ENCODE measurements at places on chromosomes 6 and 20.
A peak's percentile ranks its signal among the peaks of the same experiment; 100 is the strongest.

DNA sequence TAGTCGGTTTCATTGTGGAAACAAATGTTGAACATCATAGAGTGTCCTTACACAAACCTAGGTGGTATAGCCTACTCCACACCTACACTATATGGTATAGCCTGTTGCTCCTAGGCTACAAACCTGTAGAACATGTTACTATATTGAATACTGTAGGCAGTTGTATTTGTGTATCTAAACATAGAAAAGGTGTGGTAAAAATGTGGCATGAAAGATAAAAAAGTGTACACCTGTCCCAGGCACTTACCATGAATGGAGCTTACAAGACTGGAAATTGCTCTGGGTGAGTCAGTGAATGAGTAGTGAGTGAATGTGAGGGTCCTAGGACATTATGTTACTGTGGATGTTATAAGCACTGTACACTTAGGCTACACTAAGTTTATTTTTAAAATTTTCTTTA is 103.0 kb downstream of the ZFAND3 start:
- DNase-seq = no peak

DNA sequence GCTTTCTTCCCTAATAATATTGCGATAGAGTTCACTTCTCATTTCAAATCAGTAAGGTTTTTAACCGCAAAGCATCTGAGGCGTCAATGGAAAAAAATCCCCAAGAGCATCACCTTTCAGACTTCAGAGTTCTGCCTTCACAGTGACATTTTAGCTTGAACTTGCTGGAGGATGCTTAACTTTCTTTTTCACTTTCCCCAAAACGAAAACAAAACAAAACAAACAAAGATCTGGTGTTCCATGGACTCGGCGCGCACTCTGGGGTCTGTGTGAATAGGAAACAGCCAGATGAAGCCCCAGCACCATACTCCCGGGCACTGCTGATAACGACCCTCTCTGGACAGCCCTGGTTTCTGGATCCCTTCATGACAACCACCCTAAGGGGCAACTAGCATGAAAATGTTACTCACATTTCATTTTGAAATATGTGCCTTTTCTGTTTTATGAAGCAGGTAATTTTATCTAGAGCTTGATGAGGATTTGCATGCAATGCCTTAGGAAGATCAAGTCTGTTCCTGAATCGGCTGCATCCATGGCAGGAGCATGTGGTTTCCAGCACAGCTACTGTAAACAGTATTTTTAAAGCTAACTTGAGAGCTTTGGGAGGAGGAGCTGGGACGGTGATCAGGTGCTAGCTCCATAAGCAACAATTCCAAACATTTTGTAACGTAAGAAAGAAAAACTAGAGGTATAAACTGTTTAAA is 44.5 kb downstream of the RAMACL start:
- DNase-seq = peak; percentile 26

GRCh38 chr20:32509639-32510066 is 75.5 kb downstream of the NOL4L start:
- DNase-seq = no peak

- DNase-seq = peak; percentile 75
These were observed 1006.2 kb upstream of the CITED2 start for GRCh38 chr6:140380427-140381218.

GRCh38 chr20:49308875-49309274 is 31.0 kb upstream of the ZNFX1 start:
- DNase-seq = peak; percentile 42

DNA sequence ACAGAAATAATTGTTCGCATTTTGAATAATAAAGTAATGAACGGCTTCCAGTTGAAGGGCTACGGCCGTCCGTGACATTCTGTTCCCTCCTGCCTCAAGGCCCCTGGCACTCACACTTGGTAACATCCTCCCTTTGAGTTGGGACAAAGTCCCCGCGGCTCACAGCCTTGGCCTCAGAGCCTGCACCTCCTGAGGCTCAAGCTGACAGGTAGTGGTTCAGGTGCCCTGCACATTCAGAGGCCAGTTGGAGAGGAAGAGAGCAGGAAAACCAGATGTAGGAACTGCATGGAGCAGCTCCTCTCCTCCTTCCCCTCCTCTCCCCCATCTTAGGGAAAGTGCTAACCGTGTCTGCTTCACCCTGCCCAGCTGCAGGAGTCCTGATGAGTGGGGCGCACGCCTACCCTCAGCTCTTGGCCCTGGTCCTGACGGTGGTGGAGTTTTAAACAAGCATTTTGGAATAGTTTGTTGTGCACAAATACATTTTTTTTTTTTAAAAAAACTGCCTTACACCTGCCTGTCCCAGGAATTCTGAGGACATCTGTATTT is 393.1 kb downstream of the SMOC2 start:
- no peak for DNase-seq

DNA sequence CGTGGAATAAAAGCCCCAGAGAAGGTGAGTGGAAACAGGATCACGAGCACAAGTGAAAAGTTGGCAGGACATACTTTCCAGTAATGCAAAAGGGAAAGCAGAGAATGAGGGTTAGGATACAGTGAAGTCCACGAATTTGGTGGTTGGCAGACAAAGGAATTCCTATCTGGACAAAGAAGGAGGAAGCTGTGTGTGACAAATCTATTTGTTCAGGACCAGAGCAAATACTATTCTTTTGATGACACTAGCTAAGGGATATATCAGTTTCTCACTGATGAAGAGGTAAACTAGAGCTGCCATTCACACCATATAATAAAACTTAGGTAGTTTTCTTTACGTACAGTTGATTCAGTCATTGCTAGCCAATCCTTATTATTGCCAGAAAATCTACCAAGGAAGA is 156.8 kb upstream of the GRIK2 start:
- no peak for DNase-seq

- DNase-seq = no peak
These were observed 35.2 kb downstream of the NCR2 start for GRCh38 chr6:41370488-41371111.

GRCh38 chr20:49858076-49858585 is 45.5 kb downstream of the SLC9A8 start:
- DNase-seq = no peak

GRCh38 chr20:10240655-10241054 is 22.0 kb downstream of the SNAP25 start:
- DNase-seq = no peak

DNA sequence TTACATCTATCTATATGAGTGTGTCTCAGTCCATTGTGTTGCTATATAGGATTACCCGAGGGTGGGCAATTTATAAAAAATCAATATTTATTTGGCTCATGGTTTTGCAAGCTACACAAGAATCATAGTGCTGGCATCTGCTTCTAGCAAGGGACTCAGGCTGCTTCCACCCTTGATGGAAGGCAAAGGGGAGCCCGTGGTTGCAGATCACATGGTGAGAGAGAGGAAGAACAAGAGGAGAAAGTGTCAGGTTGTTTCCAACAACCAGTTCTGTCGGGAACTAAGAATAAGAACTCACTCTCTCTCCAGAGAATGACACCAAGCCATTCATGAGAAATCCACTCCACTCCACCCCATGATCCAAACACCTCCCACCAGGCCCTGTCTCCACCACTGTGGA is 48.2 kb upstream of the TENT5A start:
- no peak for DNase-seq

DNA sequence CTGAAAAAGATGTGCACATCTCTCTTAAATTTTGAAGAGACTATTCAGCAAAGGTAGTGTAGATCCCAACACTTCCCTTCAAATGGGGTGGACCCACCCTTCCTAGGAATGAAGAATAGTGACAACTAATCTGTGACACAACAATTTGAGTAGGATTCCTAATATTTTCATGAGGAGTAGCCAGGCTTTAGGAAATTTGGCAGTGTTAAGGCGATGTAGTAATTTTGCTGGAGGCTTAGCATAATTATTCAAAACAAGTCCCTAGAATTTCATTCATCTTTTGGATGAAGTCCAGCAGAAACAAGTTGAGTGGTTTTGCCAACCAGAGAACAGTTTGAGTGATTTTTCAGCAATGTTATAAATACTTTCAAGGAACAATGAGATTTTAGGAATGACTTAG is 52.4 kb downstream of the ELOVL4 start:
- DNase-seq = no peak

GRCh38 chr20:47789764-47790579 is 4.7 kb upstream of the SULF2 start:
- DNase-seq = peak; percentile 73

DNA sequence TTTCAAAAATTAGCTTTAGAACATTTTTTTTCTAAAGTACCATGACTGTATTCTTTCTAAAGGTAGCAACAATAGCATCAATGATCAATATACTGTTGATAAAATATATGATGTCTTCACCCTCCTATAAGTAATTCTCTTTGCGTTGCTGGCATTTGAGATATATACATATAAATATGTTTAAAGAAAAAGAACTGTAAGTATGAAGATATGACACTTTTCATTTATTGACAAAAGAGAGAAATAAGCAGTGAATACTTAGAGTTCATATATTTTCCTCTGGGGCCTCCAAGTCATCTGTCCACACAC is 49.4 kb upstream of the SCGN start:
- no peak for DNase-seq

GRCh38 chr6:100115407-100116101 is 121.5 kb upstream of the MCHR2 start:
- no peak for DNase-seq

- no peak for DNase-seq
These were observed 90.1 kb upstream of the PREP start for GRCh38 chr6:105492706-105493673.

DNA sequence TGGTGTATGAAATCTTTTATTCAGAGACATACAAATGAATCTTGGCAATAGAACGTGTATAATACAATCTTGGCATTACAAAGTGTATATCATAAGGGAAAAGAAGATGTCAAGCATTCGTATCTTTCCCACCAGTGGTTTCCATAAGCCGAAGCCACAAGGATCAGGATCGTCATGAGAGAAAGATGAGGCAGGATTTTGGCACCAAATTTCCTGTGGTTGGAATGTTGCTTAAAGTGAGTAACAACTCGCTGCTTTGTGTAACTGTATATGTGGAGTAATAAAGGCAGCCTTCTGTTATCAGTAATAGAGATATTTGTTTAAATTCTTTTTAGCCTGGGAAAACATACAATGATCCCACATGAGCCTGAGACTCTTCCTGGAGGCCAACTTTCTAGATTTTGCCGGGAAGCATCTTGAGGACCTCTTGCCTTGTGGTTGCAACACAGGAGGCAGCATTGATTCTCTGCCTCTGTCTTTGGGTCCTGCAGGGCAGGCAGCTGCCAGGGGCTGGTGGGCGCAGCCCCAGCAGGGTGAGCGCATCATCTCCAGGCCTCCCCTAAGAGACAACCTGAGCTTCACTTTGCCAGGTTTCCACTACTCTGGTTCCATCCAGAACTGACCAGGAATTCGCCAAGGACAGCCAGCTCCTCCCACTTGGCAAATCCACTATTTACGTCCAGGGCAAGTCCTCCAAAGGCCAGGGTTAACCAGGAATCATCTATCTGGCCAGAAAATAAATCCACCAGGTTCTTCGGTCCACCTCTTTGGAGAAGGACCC is 230.9 kb upstream of the SULF2 start:
- DNase-seq = peak; percentile 85

GRCh38 chr6:162873537-162873936 is 145.8 kb downstream of the PACRG start:
- DNase-seq = no peak

GRCh38 chr6:49522710-49523593 is 23.2 kb downstream of the GLYATL3 start:
- no peak for DNase-seq

- no peak for DNase-seq
These were observed 386.7 kb downstream of the TFAP2A start for GRCh38 chr6:10028222-10028621.

DNA sequence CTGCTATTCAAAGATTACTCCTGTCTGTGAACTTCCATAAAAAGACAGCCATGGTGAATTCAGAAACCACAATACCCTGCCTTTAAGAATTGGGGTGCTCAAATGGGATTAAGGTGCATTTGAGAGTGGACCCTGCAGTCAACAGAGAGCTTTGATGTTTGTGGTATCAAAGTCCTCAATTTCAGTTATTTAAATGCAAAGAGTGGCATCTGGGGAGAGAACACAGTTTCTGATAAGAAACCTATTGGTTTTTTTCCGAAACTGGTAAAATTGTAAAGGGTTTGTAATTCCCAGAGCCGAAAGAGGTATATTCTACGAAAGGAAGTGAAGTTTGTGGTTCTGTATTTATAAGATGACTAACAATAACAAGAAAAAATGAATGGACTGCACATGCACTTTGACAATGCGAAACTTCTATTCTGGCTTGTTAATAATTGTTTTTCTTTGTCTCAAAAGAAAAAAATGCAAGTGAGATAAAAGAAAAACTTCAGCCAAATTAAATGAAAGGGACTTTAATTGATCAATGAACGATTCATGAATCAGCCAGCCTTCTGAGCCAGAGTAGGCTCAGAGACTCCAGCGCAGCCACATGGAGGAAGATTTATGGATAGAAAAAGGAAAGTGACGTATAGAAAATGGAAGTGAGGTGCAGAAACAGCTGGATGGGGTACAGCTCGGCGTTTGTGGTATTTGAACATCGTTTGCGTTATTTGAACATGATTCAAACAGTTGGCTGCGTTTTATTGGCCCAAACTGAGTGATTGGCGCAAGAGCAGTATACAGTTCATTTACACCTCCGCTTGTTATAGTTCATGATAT is 70.5 kb upstream of the DUSP22 start:
- peak; percentile 12 for DNase-seq

- DNase-seq = no peak
These were observed 14.8 kb downstream of the LYRM2 start for GRCh38 chr6:89623749-89624148.

- DNase-seq = no peak
These were observed 83.6 kb upstream of the RBM24 start for GRCh38 chr6:17197607-17198006.

- peak; percentile 26 for DNase-seq
These were observed 250.1 kb downstream of the TBX18 start for GRCh38 chr6:84514089-84514971.

DNA sequence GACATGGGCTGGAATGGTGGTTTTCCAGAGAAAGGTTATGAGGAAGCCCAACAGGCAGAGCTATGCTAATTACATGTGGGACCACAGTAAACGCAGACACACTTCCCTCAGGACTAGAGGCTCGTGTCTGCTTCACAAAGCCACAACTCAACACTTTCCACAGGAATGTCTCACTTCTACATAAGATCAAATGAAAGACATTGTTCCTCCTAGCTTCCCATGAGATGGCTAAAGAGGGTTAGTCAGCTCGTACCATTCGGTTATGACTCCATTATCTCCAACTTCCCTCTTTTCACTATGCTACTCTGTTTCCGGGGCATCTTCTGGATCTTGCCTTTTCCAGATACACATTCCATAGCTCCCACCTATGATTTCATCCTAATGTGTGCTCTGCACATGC is 29.1 kb upstream of the ZC3H12D start:
- DNase-seq = peak; percentile 17

DNA sequence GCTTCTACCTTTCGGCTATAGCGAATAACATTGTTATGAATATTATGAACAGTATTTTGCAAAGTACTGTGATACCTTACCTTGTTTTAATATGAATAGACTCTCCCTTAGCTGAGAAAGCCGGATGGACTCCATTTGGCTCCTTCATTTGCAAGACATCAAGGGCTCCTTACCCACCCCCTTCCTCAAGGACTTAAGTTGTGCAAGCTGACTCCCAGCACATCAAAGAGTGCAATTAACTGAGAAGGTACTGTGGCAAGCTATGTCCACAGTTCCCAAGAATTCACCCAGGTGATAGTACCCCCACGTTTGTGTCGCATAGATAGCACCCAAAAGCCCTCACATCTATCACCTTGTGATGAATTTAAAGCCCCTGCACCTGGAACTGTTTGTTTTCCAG is 11.2 kb downstream of the CST5 start:
- DNase-seq = no peak
